Uterus (tissue), 4 donors: ENCODE measurements at places on chromosomes 1 and 21. TPM values are rescaled to one million over a fixed set of nuclear protein-coding genes. Genes with fewer than 3 reads are reported as not detected.

Gene SASS6
- total RNA-seq: 0.77 TPM

Gene NIBAN1
- total RNA-seq: 36.5 TPM

Gene ZNF593OS
- total RNA-seq: not detected

Gene PGLYRP3
- total RNA-seq: not detected

Gene AMY1A
- total RNA-seq: not detected

Gene SLC5A9
- 0.82 TPM for total RNA-seq

Gene SAMD13
- 1.8 TPM for total RNA-seq

Gene POGK
- 21.2 TPM for total RNA-seq

Gene MCOLN2
- not detected for total RNA-seq

Gene CRB1
- 1.0 TPM for total RNA-seq

Gene SLAMF7
- not detected for total RNA-seq

GRCh38 chr21:29777160-29777559, 162.6 kb downstream of the GRIK1 start:
- no peak for DNase-seq

DNA sequence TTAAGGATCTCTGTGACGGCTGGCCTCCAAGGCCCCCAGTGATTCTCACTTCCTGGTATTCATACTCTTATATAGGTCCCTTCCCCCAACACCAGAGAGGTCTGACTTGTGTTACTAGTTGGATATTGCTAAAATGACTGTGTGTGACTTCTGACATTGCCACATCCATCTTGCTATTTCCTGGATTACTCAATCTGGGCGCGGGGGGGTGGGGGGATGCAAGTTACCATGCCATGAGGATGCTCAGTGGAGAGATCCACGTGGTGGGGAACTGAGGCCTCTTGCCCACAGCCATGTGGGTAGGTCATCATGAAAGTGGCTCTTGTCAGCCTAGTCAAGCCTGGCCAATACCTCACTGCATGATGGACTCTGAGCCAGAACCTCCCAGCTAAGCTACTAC, 117.0 kb downstream of the UBE2U start:
- no peak for DNase-seq

DNA sequence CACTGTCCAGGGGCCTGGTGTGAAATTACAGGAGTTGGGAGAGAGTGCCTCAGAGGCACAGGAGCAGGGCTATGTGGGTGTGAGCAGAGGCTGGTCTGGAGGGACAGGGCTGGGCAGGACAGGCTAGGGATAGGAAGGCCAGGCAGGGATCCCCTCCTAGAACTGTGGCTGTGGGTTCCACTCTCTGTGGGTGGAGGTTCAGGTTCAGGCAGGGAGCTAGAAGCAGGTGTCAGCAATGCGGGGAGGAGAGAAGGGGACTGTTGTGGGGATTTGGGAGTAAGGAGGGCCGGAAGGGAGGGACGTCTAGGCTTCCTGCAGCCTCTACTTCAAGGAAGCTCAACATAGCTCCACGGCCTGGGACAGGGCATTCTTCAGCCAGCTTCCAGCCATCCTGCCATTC, 8.3 kb upstream of the GPR61 start:
- DNase-seq: no peak

DNA sequence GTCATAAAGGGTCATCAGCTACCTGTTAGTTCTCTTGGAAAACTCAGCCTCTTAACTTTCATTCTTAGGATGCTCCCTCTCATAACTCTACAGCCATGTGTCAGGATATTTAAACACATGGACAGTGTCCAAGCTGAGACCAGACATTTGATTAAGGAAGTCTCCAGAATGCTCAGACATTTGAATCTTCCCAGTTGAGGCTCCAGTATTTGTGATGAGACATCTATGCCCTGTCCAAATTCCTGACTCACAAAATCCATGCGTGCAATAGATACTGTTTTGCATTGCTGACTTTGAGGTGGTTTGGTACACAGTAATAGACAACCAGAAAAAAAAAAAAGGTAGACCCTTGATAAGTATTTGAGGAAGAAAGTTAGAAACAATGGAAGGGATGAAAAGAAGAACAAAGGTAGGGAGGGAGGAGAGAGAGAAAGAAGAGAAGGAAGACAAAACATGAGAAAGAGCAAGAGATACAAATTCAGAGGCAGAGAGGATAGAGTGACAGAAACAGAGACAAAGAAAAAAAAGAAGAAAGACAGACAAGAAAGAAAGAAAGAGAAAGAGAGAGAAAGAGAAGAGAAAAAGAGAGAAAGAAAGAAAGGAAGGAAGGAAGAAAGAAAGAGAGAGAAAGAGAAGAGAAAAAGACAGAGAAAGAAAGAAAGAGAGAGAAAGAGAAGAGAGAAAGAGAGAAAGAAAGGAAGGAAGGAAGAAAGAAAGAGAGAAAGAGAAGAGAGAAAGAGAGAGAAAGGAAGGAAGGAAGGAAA, 275.5 kb upstream of the PRMT6 start:
- no peak for DNase-seq

DNA sequence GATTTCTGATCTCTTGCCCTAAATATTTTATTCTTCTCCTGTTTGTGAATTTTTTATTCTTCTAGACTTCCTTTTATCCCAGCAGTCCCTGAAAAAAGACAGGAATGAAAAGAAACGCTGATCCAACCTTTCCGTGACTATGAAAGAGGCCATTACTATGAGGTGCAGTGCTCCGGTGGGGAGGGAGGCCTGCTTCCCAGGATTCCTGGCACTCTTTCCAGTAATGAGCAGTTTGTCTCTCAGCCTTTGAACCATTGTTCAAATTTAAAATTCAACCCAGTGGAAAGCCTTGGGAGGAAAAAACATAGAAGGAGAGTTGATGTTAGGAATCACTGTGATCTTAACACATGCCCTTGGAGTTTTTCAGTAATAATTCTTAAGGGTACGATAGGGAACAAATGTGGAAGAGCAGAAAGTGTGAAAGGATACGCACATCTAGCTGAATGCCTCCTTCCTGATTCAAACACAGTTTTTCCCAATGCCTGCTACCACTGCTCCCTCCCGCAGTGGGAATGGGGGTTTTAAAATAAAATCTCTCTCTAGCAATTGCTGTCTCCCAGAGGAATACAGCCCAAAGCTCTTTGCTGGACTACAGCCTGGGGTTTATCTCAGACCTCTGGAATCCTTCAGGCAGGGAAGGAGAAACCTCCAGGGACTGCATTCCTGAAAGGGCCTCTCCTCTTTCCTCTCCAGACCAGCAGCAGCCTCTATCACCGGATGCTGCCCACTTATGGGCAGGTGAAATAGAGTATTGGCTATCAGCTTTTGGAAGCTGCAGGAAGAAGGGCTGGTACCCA, 6.1 kb downstream of the IER5 start:
- peak; percentile 69 for DNase-seq

GRCh38 chr1:218171302-218171893, 113.7 kb upstream of the RRP15 start:
- no peak for DNase-seq

DNA sequence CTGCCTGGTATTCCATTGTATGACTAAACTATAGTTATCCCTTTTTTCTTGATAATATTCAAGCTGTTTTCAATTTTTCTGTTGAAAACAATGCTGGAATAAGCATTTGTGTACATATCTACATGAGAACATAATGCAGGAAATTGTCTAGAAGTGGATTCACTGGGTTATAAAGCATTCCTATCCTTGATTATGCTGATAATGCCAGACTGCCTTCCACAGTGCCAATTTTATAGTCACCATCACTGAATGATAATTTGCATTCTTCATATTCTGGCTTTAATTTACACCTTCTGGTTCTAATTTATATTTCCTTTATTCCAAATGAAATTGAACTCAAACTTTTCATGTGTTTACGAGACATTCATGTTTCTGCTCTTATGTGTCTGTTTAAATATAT, 651.0 kb upstream of the PLXNA2 start:
- DNase-seq: no peak

DNA sequence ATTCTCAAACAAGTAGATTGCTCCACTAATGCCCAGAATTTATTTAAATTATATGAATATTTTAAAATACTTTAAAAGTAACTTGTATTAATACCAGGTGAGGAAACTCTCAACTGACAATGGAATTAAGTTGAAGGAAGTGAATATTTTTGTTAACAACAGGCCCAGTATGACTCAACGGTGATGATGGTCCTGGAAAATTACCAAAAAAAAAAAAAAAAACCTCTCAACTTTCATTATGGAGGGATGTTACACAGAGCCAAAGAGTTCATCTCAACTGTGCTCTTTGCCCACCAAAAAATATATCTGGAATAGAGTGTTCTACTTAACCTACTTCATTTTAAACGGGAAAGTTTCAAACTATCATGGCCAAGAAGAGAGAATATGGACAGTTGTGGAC, 28.3 kb downstream of the CFH start:
- no peak for DNase-seq

DNA sequence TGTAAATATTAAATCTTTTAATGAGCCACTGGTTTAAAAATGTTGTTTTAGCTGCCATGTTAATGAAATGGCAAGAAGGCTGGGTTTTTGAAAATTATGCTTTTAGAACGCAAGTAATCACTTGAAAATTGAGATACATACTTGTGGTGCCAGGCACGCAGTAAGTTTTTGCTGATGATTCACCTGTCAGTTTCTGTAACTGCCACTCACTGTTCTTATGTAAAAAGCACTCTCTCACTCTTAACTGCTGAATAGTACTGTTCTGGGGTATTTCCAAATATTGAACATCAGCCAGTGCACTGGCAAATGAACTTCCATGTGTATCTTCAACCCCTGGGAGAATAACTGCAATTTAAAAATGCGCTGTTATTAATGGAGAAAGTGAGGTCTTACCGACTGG, 17.9 kb downstream of the LGALS8 start:
- no peak for DNase-seq

- no peak for DNase-seq
Measured at GRCh38 chr21:45490049-45490731, 52.0 kb downstream of the SLC19A1 start.

DNA sequence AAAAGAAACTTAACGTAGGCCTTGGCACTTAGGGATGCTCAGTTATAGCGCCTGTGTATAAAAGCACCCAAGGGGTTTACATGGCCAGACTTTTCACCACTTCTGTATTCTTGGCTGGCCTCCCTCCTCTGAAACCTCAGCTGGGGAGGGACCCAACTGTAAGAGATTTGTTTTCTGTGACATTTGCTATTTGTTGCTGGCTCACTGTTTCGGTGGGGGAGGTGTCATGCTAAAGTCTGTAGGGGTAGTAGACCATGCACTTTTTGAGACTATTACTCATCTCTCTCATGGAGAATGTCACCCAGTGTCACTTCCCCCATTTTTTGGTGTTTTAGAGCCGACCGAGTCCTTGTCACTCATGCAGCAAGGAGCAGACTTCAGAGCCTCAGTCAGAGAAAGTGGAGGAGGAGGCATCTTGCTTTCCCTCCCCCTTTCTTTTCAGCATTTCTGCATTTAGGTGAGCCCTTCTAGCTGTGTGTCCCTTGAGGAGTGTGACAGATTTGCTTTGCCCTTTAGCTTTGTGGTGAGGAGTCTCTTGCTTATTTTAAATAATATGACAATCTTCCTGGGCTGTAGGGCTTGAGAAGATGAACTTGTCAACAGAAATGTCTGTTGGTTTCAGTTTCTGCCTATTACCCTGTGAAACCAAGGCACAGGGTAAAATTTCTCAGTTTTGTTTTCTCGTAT, 160.1 kb downstream of the FASLG start:
- DNase-seq: no peak

- DNase-seq: no peak
Measured at GRCh38 chr1:54791880-54792522, 9.1 kb downstream of the TTC22 start.

DNA sequence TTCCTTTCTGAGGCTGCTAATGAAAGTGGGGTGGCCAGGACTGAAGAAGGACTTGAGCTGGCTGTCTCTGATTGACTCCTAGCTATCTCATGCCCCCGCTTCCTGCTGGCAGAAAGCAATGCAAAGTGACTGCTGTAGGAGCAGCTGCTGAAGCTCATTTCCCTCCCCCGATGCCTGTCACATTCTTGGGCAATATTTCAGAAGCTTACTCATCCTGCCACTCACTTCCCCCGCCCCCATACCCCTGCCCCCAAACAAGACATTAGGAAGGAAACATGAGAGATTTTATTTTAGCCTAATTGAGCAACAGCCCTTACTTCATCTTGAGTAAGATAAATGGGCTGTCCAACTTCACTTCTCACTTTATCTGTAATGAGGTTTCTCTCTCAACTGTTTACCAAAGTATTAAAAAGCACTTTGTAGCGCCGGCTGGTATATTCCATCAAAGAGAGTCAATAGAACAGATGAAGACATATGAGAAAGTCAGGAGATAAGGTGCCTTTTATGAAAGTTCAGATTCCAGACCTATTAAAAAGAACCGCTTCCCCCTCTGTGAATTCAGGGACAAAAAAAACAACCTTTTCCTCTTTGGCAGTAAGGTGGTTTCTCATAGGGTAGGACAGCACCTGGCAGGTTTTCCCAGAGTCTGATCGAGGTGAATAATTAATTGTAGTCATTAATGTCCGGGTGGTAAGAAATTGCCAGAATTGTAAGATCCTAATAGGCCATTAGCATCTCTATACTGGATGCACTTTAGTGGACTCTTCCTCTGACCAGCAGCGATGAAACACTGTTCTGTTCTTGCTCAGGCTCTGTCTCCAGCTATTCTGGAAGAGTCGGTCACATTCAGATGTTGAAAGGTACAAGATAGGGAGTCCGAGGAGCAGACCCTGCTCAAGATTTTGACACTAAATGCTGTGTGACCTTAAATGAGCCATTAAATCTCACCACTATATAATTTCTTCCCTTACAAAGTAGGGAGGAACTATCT, 70.2 kb downstream of the SH3GLB1 start:
- peak; percentile 86 for DNase-seq

GRCh38 chr1:232033285-232033684, 406.7 kb downstream of the DISC1 start:
- no peak for DNase-seq

DNA sequence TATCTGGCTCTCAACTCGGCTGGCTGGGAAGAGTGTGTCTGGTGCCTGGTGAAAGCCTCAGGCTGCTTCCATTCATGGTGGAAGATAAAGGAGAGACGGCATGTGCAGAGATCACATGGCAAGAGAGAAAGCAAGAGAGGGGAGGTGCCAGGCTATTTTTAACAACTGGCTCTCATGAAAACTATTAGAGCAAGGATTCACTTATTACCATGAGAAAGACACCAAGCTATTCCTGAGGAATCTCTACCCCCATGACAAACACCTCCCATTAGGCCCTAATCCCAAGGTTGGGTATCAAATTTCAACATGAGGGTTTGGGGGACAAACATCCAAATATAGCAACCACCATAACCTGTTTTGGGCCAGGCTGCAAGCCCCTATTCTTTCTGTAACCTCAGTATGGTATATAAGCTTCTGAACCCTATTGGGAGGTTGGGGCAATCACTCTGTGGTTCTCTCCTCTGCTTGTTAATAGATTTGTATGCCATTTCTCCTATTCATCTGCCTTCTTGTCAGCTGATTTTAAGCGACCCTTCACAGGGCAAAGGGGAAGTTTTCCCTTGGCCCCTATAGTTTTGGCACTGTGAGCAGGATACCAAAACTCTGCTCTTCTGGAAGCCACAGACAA, 179.0 kb upstream of the TNR start:
- DNase-seq: no peak

GRCh38 chr1:182189535-182190066, 128.1 kb upstream of the ZNF648 start:
- DNase-seq: no peak

DNA sequence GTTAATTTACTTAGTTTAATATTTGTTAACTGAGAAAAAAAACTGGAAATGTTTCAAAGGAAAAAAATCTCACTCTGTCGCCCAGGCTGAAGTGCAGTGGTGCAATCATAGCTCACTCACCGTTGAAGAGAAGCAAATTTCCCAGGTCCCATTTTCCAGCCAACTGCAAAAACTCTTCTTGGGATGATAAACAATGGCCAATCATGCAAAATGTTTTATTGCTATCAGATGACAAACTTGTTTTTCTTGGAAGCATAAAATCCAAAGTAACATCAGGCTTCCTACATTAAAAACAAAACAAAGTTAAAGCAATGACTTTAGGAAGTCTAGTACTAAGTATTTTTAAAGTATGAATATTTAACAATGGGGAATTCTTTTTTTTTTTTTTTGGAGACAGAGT, 84.9 kb downstream of the LYST start:
- DNase-seq: no peak
